Mesothelial cell of epicardium (in vitro differentiated cells): ENCODE measurements at places on chromosomes 7 and 10.

DNA sequence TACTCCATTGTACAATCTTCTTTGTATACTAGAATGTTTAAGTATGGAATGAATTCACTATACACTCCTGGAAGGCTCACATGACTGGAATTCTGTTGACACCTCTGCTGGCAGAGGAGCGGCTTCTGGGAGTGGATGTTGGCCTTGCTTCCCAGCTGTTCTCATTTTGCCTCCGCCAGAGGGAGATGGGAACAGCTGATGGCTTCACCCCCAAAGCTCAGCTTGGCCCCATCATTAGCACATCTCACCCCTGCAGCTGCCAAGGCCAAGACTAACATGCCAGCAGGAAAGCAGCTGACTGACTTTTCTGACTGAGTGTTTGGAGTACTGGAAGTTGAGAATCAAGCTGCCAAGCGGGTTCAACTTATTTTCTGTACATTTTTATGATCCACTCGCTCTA lies 15.1 kb downstream of the ADAM12 start:
- no peak for DNase-seq

DNA sequence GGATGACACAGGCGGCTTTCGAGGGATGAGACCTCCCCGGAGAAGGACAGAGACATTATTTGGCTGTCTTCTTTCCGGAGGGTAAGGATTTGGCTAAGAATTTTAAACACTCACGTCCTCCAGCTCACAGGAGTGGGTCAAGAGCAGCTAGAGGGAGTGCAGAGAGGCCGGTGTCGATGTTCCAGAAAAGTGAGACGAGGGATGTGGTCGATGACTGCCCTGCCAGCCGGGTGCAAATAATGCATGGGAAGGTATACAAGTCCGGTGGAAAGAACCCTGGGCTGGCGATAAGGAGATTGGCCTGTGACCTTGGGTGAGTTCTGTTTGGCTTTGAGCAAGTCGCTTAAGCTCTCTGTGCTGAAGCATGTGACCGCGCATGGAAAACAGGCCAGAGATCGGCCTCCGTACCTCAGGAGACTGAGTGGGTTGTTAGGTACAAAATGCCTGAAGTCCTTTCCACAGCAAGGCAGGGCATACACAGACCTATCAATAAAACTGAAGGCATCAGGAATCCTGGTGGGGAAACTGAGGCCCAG lies 149.1 kb downstream of the UBE2H start:
- no peak for DNase-seq

DNA sequence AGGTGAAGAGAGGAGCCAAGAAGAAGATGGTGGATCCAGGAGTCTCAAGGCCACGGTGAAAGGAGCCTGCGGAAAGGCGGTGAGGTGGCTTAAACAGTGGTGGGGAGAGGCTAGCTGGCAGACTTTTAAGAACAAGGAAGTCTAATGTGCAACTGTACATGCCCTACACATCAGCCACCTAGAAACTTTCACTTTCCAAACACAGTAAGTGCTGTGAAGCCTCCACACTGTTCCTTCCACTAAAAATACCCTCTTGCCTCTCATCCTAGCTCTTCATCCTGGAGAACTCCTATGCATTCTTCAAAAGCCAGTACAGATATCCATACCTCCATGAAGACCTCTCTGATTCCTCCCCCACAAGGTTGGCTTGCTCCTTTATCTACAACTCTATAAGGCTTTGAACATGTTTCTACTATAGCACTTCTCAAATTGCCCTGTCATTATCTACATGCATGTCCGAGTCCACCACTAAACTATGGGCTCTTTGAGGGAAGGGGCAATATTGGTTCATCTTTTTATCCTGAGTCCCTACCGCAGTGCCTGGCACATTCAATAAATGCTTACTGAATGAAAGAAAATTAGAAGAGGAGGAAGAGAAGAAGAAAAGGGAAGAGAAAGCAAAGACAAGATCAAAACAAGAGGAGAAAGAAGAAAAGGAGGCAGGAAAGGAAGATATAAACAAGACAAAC lies 54.2 kb downstream of the DNAJC12 start:
- DNase-seq = no peak

DNA sequence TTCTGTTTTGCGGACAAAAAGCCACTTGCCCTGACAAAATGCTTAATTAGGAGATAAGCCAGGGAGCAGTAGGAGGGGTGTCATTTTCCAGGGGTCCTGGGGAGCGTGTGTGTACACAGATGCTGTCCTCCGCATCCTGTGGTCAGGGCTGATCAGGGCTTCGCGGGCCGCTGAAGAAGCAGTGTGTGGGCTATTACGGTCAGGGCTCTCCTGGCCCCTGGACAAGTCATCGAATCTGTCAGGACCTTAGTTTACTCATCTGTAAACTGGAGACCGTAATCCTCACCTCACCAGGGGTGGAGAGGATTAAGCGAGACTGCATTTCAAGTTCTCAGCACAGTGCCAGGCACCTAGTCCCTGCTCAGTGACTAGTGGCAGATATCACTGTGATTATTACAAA lies 26.0 kb upstream of the MXI1 start:
- no peak for DNase-seq

GRCh38 chr10:114142018-114142417 lies 32.0 kb downstream of the CCDC186 start:
- DNase-seq = no peak

- DNase-seq = no peak
Measured at GRCh38 chr10:21427804-21428481, 97.5 kb downstream of the SKIDA1 start.

DNA sequence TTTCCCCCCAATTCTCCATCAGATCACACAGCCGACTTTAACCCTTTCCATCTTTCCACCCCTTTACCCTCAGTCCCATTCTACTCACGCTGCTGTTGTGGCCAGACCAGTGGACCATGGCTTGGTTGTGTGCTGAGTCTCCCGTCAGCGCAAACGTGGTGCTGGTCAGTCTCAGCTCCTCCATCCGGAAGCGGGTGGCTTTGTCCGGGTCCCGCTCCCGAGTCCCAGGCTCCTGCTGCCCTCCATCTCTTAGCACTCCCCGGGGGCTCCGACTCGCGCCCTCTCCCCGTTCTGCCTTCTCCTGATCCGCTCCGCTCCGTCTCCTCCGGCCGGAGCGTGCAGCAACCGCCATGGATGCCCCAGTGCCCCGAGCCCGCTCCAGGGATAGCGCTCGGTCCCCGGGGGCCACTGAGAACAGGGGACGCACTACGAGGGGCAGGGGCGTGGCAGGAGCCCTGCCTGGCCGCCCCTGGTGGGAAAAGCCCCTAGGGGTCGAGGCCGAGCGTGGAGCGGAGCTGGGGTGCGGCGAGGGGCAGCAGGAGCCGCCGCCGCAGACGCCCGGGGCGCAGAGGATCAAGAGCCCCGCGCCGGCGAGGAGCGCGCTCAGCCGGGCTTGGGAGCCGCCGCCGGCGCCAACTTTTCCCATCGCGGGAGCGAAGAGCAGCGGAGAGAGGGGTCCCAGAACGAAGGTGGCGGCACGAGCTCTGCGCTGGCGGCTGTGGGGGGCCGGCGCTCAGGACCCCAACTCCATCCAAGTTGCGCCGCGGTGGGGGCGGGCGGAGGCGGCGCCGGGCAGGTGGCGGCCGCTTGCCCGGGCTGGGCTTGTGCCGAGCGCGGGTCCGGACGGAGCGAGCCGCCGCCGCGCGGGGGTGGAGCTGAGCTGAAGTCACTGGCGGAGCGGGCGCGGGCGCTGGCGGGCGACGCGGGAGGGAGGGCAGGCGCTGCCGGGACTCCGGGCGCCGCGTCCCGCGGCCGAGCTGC lies at the start of gene SORCS1:
TSS of gene SORCS1 (minus strand) at position 826 of the 981 bp plus-strand sequence.
- DNase-seq = peak; percentile 45

GRCh38 chr10:103175580-103176285 lies 17.3 kb downstream of the NT5C2 start:
- DNase-seq = no peak

- DNase-seq = no peak
Measured at GRCh38 chr7:46559194-46559832, 638.2 kb upstream of the IGFBP3 start.

DNA sequence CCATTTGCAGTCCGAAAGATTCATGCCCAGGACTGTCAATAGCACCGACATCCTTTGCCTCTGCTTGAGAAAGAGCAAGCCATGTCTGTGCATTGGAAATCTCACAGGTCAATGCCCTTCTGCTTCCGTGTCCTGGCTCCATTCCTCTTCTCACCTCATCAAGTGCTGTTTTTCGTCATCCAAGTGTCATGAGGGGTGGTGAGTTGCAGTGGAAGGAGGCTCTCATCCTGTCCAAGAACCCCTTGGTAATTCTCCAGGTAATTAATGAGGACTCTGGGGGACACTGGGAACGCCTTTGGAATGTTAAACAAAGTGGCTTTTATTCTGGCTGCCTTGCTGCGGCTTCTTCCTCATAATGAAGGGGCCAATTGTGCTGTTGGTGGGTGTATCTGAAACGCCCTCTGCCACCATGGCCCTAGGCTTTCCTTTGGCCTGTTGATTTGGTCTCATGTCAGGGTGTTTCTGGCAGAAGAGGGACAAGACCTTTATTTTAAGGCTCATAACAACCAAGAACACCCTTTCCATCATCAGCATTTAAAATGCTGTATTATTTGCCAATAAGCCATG lies 57.7 kb downstream of the PPP1R3C start:
- no peak for DNase-seq

GRCh38 chr10:24718031-24718855 lies 5.4 kb downstream of the ARHGAP21 start:
- DNase-seq = no peak

- DNase-seq = no peak
Measured at GRCh38 chr10:18478354-18478753, 173.0 kb downstream of the NSUN6 start.

DNA sequence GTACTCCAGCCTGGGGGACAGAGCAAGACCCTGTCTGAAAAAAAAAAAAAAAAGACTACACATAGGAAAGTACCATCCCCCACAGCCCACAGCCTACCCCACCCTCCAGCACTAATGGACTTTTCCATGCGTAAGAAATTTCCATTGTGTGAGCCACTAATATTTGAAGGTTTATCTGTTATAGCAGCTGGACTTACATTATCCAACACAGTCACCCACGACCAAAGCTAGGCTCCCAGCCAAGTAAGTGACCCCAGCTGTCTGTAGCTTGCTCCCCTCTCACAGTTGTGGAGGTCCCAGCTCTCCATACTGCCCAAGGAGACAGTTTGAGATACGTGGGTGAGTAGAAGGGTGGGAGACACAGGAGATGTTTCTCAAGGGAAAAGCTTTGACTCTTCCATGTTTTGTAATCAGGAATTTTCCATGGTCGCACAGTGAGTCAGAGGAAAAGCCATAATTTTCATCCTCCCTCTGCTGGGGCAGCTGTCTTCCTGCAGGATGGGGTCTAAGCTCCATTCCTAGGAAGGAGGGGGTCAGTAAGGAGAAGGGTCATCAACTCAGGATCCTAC lies 57.4 kb downstream of the CAV1 start:
- DNase-seq = no peak

DNA sequence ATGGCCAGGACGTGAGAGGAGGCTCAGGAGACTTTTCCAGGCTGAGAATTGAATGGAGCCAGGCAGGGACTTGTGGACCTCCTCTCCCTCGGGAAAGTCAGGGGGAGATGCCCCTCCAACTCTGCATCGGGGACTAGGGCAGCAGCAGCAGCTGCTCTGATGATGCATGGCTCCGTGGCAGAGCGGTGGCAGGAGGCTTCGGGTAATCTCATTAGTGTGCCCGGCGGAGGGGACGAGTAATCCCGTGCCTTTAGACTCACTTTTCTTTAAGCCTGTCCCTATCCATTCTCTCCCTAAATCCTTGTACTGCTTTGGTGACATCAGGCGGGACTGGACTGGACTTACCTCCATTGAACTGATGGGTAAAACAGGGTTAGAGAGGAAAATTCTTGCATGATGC lies 75.1 kb downstream of the ZMIZ1 start:
- DNase-seq = no peak

- DNase-seq = no peak
Measured at GRCh38 chr10:124738441-124738840, 5.7 kb downstream of the FAM53B start.

GRCh38 chr7:158030071-158030470 lies 557.6 kb downstream of the PTPRN2 start:
- no peak for DNase-seq

DNA sequence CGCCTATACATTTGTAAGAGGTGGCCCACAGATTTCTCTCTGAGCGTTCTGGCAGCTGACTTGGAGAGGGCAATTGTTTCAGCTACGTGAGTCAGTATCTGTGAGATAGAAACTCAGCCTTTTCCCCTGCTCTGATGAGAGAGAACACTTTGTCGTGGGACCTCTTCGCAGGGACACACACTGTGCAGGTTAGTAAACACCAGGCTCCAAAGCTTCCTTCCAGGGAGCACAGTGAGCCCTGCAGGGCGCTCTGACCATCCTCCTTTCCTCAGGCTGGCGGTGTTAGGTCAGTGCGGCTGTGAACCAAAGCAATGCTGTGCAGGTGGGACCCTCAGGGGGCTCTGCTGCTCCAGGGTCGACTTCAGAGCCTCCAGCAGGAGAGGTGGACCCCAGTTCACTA lies 152.2 kb upstream of the TCF7L2 start:
- DNase-seq = peak; percentile 13

DNA sequence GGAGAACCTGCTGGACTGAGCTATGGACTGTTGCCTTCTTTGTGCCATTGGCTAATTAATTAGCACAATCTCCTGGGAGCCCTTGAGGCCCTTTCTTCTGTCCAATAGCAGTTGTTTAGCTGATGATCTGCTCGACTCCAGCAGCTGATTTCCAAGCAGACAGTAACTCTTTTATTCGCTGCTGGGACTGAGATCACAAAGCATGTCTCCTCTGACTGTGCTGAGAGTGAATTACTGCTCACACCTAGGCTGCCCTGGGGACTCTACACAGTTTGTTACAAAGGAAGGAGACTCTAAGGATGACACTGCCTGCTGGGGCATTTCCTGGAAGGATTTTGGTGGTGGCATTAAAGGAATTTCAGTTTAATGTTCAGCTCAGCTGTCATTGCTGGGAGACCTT lies 31.4 kb downstream of the CASP7 start:
- no peak for DNase-seq

- no peak for DNase-seq
Measured at GRCh38 chr10:88545359-88545758, 37.8 kb downstream of the RNLS start.

DNA sequence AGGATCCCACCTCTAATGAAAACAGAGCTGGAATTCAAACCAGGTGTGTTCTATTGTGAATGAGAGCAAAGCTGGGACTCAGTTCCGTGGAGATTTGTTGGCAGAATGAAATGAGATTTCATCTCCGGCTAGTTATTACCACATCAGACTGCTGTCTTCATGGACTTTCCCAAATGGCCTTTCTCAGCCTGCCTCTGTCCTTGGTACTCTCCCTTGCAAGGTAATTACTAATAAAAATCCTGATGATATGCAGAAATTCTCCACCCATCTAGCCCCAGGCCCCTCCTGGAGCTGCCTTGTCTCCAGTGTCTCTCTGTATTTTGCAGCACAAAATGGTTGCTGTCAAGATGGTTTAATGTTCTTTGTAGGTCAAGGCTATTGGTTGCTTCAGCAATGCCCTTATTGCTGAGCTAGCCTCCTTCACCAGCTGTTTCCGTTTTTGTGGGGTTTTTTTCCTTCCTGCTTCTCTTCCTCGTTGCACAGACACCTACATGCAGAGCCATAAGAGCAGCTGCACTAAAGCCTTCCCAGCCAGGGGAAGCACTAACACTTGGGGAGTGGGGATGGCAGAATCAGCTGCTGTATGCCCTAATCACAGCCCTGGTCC lies 185.0 kb upstream of the GHITM start:
- DNase-seq = no peak
